ENCODE measurements at places on chromosomes 3 and 15.

DNA sequence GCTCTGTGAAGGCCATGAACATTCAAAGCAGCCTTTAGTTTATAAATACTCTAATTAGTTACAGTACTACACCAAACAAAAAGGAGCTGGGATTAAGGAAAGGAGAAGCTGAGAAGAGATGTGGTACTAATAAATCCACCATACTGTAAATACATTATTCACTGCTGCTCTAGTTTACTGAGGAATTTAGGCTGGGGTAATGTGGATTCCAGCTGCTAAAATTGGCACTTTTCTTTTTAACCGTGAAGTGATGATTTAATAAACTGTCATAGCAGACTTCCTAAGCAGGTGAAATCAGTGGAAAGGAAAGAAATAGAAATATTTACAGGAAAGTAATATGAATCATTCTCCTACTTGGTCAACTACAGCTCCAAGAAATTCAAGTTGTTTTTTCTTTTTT, 88.7 kb downstream of the TFG start:
- H3K4me1 ChIP-seq = no peaks in the 10 kb centered on the region
- H3K4me3 ChIP-seq = no peak overlapping the region
- H3K27ac ChIP-seq = no peak overlapping the region

GRCh38 chr15:96075895-96076294, 254.6 kb upstream of the NR2F2 start:
- DNase-seq = no peak
- H3K27ac ChIP-seq = no peak overlapping the region
- no peaks in the 10 kb centered on the region for H3K4me1 ChIP-seq
- H3K4me3 ChIP-seq = no peak overlapping the region
- no peaks in the 10 kb centered on the region for H3K27me3 ChIP-seq
- no peaks in the 10 kb centered on the region for H3K36me3 ChIP-seq

DNA sequence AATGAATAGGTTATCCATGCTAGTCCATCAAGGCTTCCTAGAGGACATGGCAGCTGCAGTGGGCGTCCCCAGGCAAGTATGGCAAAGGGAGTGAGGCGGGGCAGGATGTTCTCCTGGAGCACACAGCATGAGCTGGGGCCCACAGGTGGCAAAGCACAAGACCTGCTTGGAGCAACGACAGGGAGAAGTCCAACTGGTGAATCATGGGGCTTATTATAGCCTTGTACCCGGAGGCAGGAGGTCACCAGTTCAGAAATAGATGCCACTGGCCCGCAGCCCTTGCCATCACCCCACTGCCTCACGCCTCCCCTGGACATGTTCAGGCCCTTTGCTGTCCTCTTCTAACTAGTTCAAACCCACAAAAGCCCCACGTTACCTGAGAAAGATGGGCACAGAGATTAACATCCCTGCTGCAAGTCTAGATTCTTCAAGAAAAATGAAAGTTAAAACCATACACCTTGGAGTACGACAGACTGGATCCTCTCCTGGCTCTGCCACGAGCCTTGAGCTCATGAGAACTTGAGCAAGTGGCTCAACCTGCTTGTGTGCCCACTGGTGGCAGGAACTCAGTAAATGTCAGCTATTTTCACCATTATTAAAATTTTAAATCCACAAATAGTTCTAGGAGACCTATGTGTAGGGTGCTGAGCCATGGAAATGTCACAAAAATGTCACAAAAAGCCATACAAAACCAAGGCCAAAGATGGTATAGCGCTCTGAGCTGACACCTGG, 1.8 kb upstream of the SRGAP3 start:
- no peak overlapping the region for H3K4me3 ChIP-seq
- no peaks in the 10 kb centered on the region for H3K36me3 ChIP-seq

- DNase-seq = no peak
- H3K27me3 ChIP-seq = no peaks in the 10 kb centered on the region
- H3K4me1 ChIP-seq = no peaks in the 10 kb centered on the region
- H3K36me3 ChIP-seq = no peaks in the 10 kb centered on the region
- no peak overlapping the region for H3K4me3 ChIP-seq
- H3K27ac ChIP-seq = no peak overlapping the region
Observed at GRCh38 chr3:140540262-140540661, 137.6 kb upstream of the TRIM42 start.

Measured in lower lobe of right lung (tissue), 2 donors.